ENCODE measurements at places on chromosomes 7 and 10.

GRCh38 chr10:49328401-49329145 lies 29.6 kb downstream of the C10orf71 start:
- DNase-seq, result no peak

- DNase-seq, result no peak
Measured at GRCh38 chr7:151802469-151802846, 74.5 kb downstream of the PRKAG2 start.

- DNase-seq, result peak; percentile 15
Measured at GRCh38 chr10:89301721-89302445, at the start of gene IFIT2. Gene IFIT2, plus strand, starts transcription at chr10:89302046. Its CDS starts 78 bp downstream, at chr10:89302124.

GRCh38 chr7:12199363-12199762 lies 11.7 kb upstream of the TMEM106B start:
- no peak for DNase-seq

- DNase-seq, result no peak
Measured at GRCh38 chr10:77159538-77160110, 478.0 kb downstream of the KCNMA1 start.

DNA sequence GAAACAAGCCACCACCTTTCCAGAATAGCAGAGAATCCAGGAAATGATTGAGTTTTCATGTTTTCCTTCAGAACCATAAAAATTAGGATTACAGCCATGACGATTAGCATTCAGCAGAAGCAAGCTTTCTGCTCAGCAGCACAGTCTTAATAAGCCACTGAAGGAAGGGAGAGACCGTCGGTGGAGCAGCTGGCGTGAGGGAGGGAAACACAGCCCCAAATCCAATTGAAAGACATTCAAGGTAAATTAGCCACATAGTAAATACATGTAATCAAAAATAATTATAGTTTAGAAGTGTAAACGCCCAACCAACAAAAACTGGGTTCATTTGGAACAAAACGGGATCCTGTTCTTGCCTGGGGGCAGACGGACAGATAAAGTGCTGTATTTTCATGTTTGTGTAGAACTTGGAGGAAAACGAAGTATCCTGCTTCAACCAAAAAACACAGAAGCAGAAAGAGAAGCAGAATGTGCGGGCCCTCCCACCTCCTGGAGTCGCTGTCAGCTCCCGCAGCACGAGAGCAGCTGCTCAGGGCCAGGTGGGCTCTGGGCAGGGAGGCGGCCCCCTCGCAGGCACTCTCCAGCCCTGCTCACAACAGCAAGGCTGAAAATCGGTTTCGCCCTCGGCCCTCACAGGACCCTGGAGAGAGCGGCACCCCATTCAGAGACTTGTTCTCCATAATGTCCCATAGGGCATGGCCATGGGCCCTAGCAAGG lies 84.9 kb downstream of the TCERG1L start:
- DNase-seq, result no peak

- no peak for DNase-seq
Measured at GRCh38 chr7:130831817-130832481, 97.9 kb upstream of the KLF14 start.

DNA sequence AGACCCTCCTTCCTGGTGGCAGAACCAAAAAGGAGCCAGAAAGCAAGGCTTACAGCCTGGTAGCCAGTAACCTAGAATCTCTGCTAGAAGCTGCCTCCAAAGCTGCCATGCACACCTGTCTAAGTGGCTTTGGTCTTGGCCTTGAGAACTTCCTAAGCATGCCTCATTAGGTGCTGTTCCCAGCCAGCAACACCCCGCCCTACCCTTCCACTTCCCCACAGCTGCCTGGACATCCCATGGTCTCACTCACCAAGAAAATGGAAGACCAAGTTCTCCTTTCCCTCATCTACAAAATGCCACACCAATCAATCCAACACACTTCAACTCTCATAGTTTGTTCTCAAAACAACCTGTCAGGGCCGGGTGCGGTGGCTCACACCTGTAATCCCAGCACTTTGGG lies 4.2 kb downstream of the PSAP start:
- DNase-seq, result no peak

GRCh38 chr7:42700406-42701327 lies 211.2 kb downstream of the C7orf25 start:
- no peak for DNase-seq

DNA sequence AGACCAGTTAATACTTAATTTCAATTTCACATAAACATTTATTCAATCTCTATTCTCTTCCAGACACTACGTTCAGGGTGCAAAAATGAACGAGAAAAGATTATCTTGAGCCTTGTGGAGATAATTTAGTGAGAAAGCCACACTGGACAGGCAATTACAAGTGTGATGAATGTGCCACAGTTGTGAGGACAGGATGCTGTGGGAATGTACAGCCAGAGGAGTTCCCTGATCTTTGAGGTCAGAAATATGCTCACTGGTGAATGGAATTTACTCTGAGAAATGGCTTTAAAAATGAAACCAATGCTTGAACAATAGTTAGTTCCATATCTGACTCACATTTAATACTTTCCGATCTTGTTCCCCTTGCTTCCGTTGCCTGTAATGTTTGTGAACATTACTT lies 864.8 kb downstream of the GATA3 start:
- no peak for DNase-seq

DNA sequence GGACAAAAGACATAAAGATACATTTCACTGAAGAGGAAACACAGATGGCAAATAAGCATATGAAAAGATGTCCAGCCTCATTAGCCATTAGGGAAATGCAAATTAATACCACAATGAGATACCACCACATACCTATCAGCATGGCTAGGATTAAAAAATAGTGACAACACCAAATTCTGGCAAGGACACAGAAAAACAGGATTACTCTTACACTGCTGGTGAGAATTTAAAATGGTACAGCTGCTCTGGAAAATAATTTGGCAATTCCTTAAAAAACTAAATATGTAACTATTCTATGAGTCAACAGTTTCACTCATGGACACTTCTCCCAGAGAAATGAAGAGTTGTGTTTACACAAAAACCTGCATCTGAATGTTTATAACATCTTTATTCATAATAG lies 121.1 kb downstream of the C10orf90 start:
- DNase-seq, result no peak

DNA sequence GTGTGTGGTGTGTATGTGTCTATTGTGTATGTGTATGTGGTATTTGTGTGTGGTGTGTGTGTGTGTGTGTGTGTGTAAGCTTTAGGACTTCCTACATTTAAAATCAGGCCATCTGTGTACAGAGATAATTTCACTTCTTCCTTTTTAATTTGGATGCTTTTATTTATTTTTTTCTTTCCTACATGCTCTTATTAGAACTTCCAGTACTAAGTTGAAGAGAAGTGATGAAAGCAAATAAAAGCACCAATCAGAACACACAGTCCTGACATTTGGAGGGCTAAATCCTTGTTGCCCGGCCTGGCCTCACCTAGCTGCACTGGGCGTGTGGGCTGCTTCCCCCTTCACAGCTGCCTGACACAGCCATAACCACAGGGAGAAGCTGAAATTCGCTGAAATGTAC lies 3.8 kb upstream of the MRC1 start:
- no peak for DNase-seq

- DNase-seq, result no peak
Measured at GRCh38 chr10:23693501-23693901, 254.6 kb downstream of the OTUD1 start.

- DNase-seq, result no peak
Measured at GRCh38 chr10:130740166-130740565, 571.4 kb downstream of the TCERG1L start.

- no peak for DNase-seq
Measured at GRCh38 chr7:34096198-34096651, 190.9 kb downstream of the BMPER start.

DNA sequence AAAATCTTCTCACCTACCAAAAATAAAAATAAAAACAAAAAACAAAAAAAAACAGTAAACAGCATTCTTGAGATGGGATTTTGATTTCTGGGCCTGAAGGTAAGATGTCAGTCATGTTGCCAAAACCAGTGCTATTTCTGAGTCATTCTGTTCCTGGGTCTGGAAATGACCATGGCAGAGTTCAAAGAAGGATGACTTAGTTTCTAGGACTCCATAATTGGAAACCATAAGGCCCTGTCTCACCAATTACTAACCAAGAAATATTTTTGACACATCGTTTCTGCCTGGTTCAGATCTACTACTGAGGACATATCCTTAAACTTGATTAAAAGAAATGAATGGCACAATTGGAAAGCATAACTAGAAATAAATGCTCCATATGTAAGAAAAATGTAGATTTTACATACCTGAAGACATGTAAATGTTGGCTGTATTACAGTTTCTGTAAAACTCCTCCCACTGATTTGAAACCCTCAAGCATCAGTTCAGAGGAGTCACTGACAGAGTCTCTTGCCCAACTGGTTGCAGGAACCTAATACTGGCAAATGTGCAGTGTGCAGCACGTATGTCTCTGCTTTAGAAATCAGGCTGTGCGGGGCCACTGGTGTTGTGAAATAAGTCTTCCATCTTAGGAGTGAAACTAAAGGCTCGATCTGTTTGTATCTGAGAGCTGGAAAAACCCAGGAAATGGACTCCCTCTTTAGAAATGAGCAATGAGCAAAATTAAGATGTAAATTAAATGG lies 84.8 kb upstream of the EGR2 start:
- DNase-seq, result no peak

DNA sequence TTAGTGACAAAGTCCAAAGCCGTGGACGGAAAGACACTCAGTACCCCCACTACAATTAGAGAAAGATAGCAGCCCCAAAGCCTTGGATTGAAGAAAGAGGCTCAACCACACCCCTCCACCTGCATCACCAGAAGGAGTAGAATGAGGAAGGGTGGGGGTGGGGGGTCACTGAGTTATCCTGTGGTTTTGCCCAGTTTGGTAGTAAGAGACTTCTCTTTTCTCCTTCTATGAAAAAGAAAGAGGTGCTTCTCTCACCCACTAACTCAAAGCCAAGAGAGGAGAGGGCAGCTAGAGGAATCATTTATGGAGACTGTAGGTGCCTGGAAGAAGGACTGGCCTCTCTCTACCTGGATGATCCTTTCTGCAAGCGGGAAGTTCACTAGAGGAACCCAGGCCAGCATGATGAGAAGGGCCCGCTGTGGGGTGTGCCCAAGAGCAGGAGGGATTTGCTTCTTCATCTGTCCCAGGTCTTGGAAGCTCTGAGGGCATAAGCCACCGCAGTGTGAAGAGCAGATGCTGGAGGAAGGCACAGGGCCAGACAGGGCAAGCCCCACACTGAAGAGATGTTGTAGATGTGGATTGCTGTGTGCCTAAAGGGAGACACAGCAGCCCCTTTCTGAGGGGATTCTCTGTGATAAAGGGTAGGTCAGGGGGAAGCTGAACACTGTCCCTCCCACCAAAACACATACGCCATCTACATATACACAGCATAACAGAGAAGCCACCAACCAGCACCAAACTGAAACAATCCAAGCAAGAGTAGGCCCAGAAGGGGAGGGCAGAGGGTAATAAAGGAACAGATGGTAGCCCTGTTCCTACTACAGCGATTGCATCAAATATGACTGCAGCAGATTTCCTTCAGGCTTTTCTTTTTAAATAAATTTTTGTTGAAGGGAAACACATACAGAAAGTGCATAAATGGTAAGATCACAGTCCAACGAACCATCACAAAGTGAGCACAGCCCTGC lies 25.8 kb upstream of the LANCL2 start:
- DNase-seq, result no peak

Data from GM12892 (cell line).